NCI-H1092 (cell line): ENCODE measurements at places on chromosomes 11 and 22.

GRCh38 chr11:121099885-121100284, 1.2 kb upstream of the TECTA start:
- no peak for DNase-seq

DNA sequence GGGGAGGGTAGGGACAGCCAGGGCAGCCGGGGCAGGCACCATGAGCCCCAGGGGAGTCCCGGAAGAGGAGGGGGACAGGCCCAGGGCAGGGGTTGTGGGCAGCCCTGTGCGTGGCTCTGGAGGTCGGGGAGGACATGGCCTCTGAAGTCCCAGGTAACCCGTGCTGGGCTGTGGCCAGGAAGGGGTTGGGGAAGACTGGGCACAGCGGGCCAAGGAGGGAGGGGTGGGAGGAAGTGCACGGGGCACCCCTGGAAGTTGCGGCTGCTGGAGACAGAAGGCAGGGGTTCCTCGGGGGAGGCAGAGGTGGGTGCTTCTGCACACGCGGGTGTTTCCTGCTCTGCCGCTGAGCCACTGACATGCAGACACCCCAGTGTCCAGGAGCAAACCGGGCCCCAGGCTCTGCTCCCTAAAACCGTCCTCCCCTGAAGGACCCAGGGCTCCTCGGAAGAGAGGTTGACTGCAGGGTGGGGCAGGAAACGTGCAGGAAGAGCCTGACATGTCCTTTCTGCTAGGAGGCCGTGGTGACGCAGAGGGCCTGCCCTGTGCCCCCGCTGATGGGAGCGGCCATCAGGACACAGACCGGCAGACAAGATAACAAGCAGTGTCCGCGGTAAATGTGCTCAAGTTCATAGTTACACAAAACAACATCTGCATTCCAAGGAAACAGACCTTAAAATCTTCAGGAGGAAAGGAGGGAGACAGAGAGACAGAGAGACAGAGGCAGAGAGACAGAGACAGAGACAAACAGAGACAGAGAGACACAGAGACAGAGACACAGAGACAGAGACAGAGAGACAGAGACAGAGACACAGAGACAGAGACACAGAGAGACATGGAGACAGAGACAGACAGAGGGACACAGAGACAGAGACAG, 5.7 kb downstream of the TNNI2 start:
- DNase-seq: no peak

DNA sequence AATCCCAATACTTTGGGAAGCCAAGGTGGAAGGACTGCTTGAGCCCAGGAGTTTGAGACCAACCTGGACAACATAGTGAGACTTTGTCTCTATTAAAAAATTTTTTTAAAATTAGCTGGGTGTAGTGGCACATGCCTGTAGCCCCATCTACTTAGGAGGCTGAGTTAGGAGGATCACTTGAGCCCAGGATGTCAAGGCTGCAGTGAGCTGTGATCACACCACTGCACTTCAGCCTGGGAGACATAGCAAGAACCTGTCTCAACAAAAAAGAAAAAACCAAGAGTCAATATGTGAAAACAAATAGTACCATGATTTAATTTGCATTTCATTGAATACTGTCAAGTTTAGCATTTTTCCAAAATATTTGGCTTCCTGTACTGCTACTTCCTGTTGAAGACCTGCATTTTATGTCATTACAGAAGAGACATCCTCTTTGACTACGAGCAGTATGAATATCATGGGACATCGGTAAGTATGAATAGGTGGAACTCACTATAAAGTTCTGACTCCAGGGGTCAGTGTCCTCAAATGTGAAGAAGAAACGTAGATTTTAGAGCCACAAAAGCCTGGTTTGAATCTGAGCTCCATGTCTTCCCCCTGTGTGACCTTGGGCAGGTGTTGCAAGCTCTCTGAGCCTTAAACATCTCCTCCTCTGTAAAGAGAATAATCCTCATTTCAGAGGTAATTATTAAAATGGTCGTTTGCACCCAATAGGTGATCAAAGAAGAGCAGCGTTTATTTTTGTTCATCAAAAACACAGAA, 16.0 kb downstream of the CDC45 start:
- DNase-seq: no peak

GRCh38 chr22:29580200-29580810, 608 bp downstream of the NIPSNAP1 start:
- DNase-seq: no peak

GRCh38 chr11:34576331-34576730, 44.6 kb upstream of the EHF start:
- DNase-seq: no peak

GRCh38 chr22:47804281-47804680, 1041.8 kb downstream of the TBC1D22A start:
- DNase-seq: no peak
